ENCODE measurements at places on chromosomes 2 and 18. TPM values are rescaled to one million over a fixed set of nuclear protein-coding genes. Genes with fewer than 3 reads are reported as not detected.
A peak's percentile ranks its signal among the peaks of the same experiment; 100 is the strongest.

GRCh38 chr2:20457661-20458630 is 11.1 kb downstream of the RHOB start:
- DNase-seq: no peak
- H3K27ac ChIP-seq: no peak overlapping the region
- no peaks in the 10 kb centered on the region for H3K27me3 ChIP-seq
- no peaks in the 10 kb centered on the region for H3K4me1 ChIP-seq
- no peak overlapping the region for H3K4me3 ChIP-seq

The CTAGE1 gene
- total RNA-seq: not detected

The ASPRV1 gene
- total RNA-seq: 0.86 TPM

DNA sequence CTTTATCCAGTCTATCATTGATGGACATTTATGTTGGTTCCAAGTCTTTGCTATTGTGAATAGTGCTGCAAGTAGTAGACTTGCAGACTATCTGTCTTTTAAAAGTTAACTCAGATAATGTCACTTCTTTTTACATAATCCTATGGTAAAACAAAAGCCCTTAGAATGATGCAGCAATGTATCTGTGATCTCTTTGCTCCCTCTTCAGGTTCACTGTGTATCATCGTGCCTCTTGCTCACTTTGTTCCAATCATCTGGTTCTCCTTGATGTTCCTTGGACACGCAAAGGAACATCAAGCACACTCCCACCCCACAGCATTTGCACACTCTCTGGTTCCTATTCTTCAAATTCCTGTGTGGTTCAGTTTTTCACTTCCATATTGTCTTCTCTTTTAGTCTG is 472.5 kb upstream of the ZNF804A start:
- no peaks in the 10 kb centered on the region for H3K4me1 ChIP-seq
- H3K36me3 ChIP-seq: no peaks in the 10 kb centered on the region
- no peak overlapping the region for H3K27ac ChIP-seq

- H3K36me3 ChIP-seq: no peaks in the 10 kb centered on the region
- peak; percentile 80 for DNase-seq
- no peak overlapping the region for H3K27ac ChIP-seq
- no peak overlapping the region for H3K4me3 ChIP-seq
These were observed 29.3 kb upstream of the DUSP2 start for GRCh38 chr2:96174251-96175144.

GRCh38 chr2:170235860-170236679 is 58.1 kb downstream of the MYO3B start:
- H3K36me3 ChIP-seq: no peaks in the 10 kb centered on the region
- H3K27me3 ChIP-seq: no peaks in the 10 kb centered on the region
- H3K4me3 ChIP-seq: no peak overlapping the region

- H3K4me1 ChIP-seq: no peaks in the 10 kb centered on the region
- no peak overlapping the region for H3K4me3 ChIP-seq
- H3K36me3 ChIP-seq: no peaks in the 10 kb centered on the region
- H3K27ac ChIP-seq: no peak overlapping the region
These were observed 180.4 kb downstream of the TRIB2 start for GRCh38 chr2:12897181-12897580.

The SPC25 gene
- total RNA-seq: 0.67 TPM

GRCh38 chr18:70840649-70841048 is 551.8 kb downstream of the SOCS6 start:
- no peak for DNase-seq
- no peaks in the 10 kb centered on the region for H3K4me1 ChIP-seq
- H3K36me3 ChIP-seq: no peaks in the 10 kb centered on the region
- no peak overlapping the region for H3K4me3 ChIP-seq

The SERPINB11 gene
- not detected for total RNA-seq

GRCh38 chr2:47727956-47728355 is 55.0 kb upstream of the MSH6 start:
- H3K27ac ChIP-seq: no peak overlapping the region
- H3K36me3 ChIP-seq: no peaks in the 10 kb centered on the region
- no peak for DNase-seq
- H3K4me1 ChIP-seq: no peaks in the 10 kb centered on the region
- H3K4me3 ChIP-seq: no peak overlapping the region
- no peaks in the 10 kb centered on the region for H3K27me3 ChIP-seq

- H3K4me1 ChIP-seq: no peaks in the 10 kb centered on the region
- H3K4me3 ChIP-seq: no peak overlapping the region
- H3K27me3 ChIP-seq: no peaks in the 10 kb centered on the region
- H3K36me3 ChIP-seq: no peaks in the 10 kb centered on the region
- DNase-seq: no peak
- H3K27ac ChIP-seq: no peak overlapping the region
These were observed 126.4 kb downstream of the CCBE1 start for GRCh38 chr18:59570796-59571195.

DNA sequence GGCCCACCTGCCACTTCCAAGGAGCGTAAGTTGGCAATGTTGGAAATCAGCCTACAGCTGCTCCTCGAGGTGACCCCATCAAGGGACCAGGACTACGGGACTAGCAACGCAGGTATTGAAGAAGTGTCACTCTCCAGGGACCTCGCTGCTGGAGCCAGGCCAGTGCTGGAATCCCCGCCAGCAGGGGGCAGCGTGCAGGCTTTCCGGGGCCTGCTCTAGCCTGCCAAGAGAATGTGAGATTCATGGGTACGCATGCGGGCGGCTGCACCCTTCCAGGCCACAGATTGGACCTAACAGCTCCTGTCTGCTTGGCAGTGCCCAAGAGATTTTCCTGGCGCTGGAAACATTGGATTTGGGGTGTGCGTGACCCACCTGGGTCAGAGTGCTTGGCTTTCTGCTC is 182.8 kb upstream of the RAB12 start:
- H3K27me3 ChIP-seq: no peaks in the 10 kb centered on the region
- no peak overlapping the region for H3K27ac ChIP-seq
- no peaks in the 10 kb centered on the region for H3K4me1 ChIP-seq

DNA sequence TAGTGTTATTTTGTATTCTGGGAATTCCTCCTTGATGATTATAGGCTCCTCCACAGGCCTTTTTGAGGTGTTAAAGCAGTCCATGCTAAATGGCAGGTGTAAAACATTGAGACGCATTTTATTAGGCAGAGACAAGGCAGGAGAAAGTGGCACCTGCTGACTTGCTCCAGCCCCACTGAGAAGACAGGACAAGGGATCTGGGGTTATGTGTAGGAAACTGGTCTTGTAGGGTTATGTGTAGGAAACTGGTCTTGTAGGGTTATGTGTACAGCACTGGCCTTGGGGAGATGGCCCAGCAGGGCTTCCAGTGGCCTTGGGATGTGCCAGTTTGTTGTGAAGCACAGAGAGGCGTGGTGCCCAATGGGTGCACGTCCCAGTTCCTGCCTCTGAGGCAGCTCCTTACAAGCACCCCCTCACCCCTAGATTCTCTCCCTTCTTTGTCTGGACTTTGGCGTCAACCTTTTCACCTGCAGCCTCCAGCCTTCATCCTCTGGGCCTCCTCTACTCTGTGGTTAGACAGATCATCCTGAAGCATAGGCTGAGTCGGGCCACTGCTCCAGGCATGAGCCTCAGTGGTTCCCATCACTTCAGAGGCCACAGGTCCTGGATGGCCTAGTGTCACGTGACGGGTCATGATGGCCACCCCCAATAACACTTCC is 921 bp upstream of the FABP1 start:
- DNase-seq: no peak
- no peaks in the 10 kb centered on the region for H3K27me3 ChIP-seq
- H3K4me3 ChIP-seq: peak overlapping the region; percentile 71
- H3K27ac ChIP-seq: peak overlapping the region; percentile 52
- peaks cover 55% of the 10 kb centered on the region for H3K4me1 ChIP-seq

GRCh38 chr2:167732326-167732725 is 515.1 kb downstream of the STK39 start:
- H3K4me3 ChIP-seq: no peak overlapping the region
- no peak overlapping the region for H3K27ac ChIP-seq
- no peaks in the 10 kb centered on the region for H3K36me3 ChIP-seq
- no peak for DNase-seq
- H3K27me3 ChIP-seq: no peaks in the 10 kb centered on the region

The INHBB gene
- total RNA-seq: 15.1 TPM

GRCh38 chr18:12011199-12011956 is 30.1 kb downstream of the IMPA2 start:
- H3K4me3 ChIP-seq: no peak overlapping the region
- peaks cover 70% of the 10 kb centered on the region for H3K4me1 ChIP-seq
- no peaks in the 10 kb centered on the region for H3K27me3 ChIP-seq
- DNase-seq: peak; percentile 69
- H3K27ac ChIP-seq: peak overlapping the region; percentile 52

The CXCR4 gene
- total RNA-seq: 12.6 TPM
